ENCODE measurements at places on chromosomes 11 and 22. TPM values are rescaled to one million over a fixed set of nuclear protein-coding genes. Genes with fewer than 3 reads are reported as not detected.

DNA sequence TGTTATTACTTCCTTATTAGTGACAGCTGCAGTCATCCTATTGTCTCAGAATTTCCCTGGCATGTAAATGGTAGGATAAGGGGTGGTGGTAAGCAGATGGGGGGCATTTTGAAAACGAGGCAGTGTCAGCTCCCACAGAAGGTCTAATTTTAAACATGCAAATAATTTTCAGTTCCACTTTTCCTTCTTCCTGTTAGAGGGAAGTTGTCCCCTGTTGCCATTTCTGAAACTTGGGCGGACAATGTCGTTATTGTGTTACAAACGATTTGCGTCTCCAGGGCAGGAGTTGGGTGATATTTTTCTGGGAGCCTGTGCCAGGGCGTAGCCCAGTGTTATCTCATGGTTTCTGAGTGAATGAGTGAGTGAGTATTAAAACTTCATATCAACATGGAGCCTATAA is 7.4 kb downstream of the PTPRJ start:
- DNase-seq: no peak

The PTPRCAP gene
- 0.38 TPM for total RNA-seq

DNA sequence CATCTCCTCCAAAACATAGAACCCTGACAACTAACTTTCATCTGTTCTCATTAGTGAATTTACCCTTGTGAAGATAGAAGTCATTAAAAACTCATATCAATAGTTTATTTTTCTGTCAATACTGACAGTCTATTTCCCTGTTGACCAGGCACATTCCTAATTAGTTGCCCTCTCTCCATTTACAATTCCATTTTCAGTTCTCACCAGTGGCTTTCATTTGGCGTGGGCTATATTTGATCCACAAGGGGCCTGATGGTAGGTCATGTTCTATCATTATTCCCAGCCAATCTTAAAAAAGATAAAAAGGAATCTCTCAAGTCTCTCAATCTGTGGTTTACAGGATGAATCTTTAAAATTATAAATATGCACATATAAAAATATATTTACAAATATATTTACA is 3.9 kb upstream of the AKIP1 start:
- DNase-seq: no peak

The RFPL2 gene
- not detected for total RNA-seq

DNA sequence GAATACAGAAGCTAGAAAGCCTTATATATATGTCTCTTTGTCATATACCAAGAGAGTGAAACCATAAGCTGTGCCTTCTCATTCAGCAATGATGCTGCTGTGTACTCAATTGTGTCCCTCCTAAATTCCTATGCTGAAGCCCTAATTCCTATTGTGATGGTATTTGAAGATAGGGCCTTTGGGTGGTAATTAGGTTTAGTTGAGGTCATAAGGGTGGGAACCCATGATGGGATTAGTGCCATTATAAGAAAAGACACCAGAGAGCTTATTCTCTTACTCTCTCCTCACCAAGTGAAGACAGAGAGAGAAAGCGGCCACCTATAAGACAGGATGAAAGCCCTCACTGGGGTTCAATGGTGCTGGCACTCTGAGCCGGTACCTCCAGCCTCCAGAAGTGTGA is 1191.3 kb upstream of the TENM4 start:
- DNase-seq: no peak

The ZDHHC24 gene
- 24.8 TPM for total RNA-seq

The CRYAB gene
- 70.6 TPM for total RNA-seq

- no peak for DNase-seq
Measured at GRCh38 chr11:78428266-78428636, 10.6 kb upstream of the GAB2 start.
